PC-3 (cell line): ENCODE measurements at places on chromosomes 16 and 17. TPM values are rescaled to one million over a fixed set of nuclear protein-coding genes. Genes with fewer than 3 reads are reported as not detected.

HSF5 gene
- not detected in 2 replicates for total RNA-seq

CLDN7 gene
- 147 and 180 TPM in 2 replicates for total RNA-seq

MYO15A gene
- 0.26 TPM in 1 of 2 replicates, not detected in the other for total RNA-seq

C16orf92 gene
- total RNA-seq, result not detected in 2 replicates

- no peaks in the 10 kb centered on the region for H3K27me3 ChIP-seq
- H3K4me3 ChIP-seq, result no peak overlapping the region
- DNase-seq, result no peak
- H3K36me3 ChIP-seq, result no peaks in the 10 kb centered on the region
- H3K4me1 ChIP-seq, result no peaks in the 10 kb centered on the region
These were observed 42.6 kb upstream of the CDR2 start for GRCh38 chr16:22417019-22417418.

GRCh38 chr17:2932946-2933345 lies 130.5 kb downstream of the OR1D5 start:
- H3K27ac ChIP-seq, result no peak overlapping the region
- H3K27me3 ChIP-seq, result no peaks in the 10 kb centered on the region
- H3K4me3 ChIP-seq, result no peak overlapping the region
- H3K4me1 ChIP-seq, result 0 out of 2 replicates have a peak, but pooled peaks cover 4% of the 10 kb centered on the region
- no peak for DNase-seq

- DNase-seq, result no peak
- peaks cover 78% of the 10 kb centered on the region for H3K27me3 ChIP-seq
- no peak overlapping the region for H3K27ac ChIP-seq
- H3K4me3 ChIP-seq, result no peak overlapping the region
These were observed 567.4 kb upstream of the ZFHX3 start for GRCh38 chr16:73615071-73615940.

- H3K36me3 ChIP-seq, result no peaks in the 10 kb centered on the region
- H3K27me3 ChIP-seq, result no peaks in the 10 kb centered on the region
- H3K4me1 ChIP-seq, result peaks cover 20% of the 10 kb centered on the region
- H3K27ac ChIP-seq, result no peak overlapping the region
- no peak for DNase-seq
These were observed 1.0 kb downstream of the SLC46A1 start for GRCh38 chr17:28404812-28405570.

GRCh38 chr17:33779234-33779591 lies 475.9 kb upstream of the CCL2 start:
- H3K4me3 ChIP-seq, result no peak overlapping the region
- peak; percentile 49 for DNase-seq
- no peaks in the 10 kb centered on the region for H3K27me3 ChIP-seq
- H3K36me3 ChIP-seq, result no peaks in the 10 kb centered on the region

DNA sequence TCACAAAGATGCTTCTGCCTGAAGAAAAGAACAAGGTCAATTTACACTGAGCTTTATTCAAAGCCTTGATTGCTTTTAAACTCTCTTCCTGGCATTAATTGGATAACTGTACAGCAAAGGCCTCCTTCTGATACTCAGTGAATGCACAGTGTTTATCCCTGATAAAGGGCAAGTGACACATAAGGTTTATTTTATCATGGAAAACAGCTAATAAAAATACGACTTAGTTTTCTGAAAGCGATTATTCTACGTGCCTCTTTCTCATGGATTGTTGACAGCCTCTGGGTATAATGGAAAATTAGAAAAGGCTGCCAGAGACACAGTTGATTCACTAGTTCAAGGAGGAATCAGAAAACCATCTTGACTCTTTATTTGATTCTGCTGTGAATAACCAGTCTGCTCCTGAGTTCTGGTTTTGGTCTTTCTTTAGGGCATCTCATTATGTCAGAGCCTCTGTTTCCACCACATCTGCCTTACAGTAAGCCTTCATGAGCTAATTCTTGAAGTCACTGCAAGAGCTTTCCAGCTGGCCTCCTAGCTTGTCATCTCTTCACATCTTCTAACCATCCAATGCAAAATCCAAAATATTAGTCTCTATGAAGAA lies 212.9 kb downstream of the CNTNAP4 start:
- DNase-seq, result no peak
- no peak overlapping the region for H3K27ac ChIP-seq
- peaks cover 34% of the 10 kb centered on the region for H3K27me3 ChIP-seq
- H3K36me3 ChIP-seq, result no peaks in the 10 kb centered on the region
- no peak overlapping the region for H3K4me3 ChIP-seq
- no peaks in the 10 kb centered on the region for H3K4me1 ChIP-seq

GRCh38 chr16:81888520-81889394 lies 109.7 kb downstream of the PLCG2 start:
- no peaks in the 10 kb centered on the region for H3K27me3 ChIP-seq
- peaks cover 13% of the 10 kb centered on the region for H3K4me1 ChIP-seq
- H3K27ac ChIP-seq, result no peak overlapping the region
- no peak for DNase-seq

GRCh38 chr16:57815987-57816745 lies 13.9 kb upstream of the KIFC3 start:
- peak; percentile 95 for DNase-seq
- H3K4me3 ChIP-seq, result no peak overlapping the region
- peaks cover 35% of the 10 kb centered on the region for H3K4me1 ChIP-seq
- H3K27ac ChIP-seq, result peak overlapping the region; percentile 86

- H3K4me1 ChIP-seq, result peaks cover 6% of the 10 kb centered on the region; the same call in 1 of the 2 replicates
- no peak overlapping the region for H3K4me3 ChIP-seq
- H3K27ac ChIP-seq, result no peak overlapping the region
- H3K27me3 ChIP-seq, result no peaks in the 10 kb centered on the region
- DNase-seq, result no peak
- no peaks in the 10 kb centered on the region for H3K36me3 ChIP-seq
These were observed 15.1 kb upstream of the PLEKHG4 start for GRCh38 chr16:67264277-67264676.

DNA sequence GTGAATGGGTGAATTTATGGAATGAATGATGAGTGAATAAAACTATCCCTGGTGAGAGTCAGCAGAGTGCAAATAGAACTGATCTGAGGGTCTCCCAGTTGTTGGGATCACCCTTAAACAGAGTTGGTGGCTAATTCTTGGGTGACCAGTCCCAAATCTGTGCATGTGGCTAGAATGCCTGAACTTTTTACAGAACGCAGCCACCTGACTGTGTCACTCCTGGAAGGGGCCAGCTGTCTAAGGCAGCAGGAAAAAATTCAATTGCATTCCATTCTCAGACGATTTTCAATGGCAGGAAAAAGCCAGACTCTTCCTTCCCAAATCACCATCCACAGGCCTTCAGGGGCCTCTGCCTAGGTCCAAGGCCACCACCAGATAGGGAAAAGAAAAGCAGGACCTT lies 43.5 kb downstream of the BEAN1 start:
- no peaks in the 10 kb centered on the region for H3K27me3 ChIP-seq
- H3K27ac ChIP-seq, result no peak overlapping the region
- no peak overlapping the region for H3K4me3 ChIP-seq
- no peaks in the 10 kb centered on the region for H3K36me3 ChIP-seq
- no peak for DNase-seq

DNA sequence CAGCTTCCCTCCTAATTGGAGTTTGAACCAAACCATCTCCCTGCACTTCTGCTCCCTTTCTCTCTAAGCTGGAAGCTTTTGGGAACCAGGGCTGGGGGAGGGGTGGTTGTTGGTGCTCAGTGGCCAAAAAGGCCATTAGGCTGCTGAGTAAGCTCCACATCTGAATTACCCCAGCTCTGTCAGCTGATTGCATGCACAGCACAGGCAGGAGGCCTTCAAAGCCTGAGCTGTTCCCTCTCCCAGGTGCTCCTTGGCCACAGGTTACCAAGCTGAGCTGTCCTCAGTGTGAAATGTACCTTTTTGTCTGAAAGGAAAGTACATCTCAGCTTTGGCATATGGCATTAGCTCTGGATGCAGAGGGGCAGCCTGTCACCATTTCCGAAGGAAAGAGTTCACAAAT lies 6.2 kb upstream of the TBKBP1 start:
- H3K4me3 ChIP-seq, result no peak overlapping the region
- no peaks in the 10 kb centered on the region for H3K4me1 ChIP-seq
- no peaks in the 10 kb centered on the region for H3K27me3 ChIP-seq
- H3K36me3 ChIP-seq, result peaks cover 29% of the 10 kb centered on the region
- DNase-seq, result no peak

DNA sequence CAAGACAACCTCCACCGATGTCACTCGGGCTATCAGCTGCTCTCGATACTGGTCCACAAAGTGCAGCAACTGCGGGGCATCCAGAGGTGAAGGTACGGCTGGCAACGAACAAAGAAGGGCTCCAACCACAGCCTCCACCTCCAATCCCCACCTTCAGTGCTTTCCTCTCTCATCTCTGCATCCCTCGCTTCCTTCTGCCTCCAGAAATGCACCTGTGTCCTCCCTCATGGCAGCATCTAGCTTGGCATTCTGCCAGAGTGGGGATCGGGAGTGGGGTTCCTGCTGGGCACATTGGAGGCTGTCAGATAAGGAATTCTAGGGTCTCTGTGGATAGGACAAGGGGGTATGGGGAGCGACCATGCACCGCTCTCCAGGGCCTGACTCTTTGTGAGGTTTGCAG lies 28.6 kb downstream of the MIS12 start:
- no peaks in the 10 kb centered on the region for H3K36me3 ChIP-seq
- no peak overlapping the region for H3K27ac ChIP-seq
- no peak overlapping the region for H3K4me3 ChIP-seq
- DNase-seq, result no peak
- peaks cover 16% of the 10 kb centered on the region for H3K4me1 ChIP-seq
- H3K27me3 ChIP-seq, result no peaks in the 10 kb centered on the region
